Esophagus mucosa (tissue), 1 donor: ENCODE measurements at places on chromosomes 13 and 19. TPM values are rescaled to one million over a fixed set of nuclear protein-coding genes. Genes with fewer than 3 reads are reported as not detected.

DNA sequence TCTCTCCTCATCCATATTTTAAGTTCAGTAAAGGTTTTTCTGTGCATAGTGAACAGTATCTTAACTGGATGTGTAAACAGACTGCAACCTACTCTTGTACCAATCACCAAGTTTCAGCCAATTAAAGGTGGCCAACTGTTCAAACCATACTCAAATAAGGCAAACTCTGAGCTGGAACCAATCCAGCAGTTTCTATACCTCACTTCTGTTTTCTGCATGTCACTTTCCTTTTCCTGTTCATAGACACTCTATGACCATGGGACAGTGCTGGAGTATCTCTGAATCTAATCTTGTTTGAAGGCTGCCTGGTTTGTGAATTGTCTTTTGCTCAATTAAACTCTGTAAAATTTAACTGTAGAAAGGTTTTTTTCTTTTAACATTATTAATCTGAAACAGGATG lies 470.3 kb upstream of the SLITRK6 start:
- no peak for ATAC-seq

DNA sequence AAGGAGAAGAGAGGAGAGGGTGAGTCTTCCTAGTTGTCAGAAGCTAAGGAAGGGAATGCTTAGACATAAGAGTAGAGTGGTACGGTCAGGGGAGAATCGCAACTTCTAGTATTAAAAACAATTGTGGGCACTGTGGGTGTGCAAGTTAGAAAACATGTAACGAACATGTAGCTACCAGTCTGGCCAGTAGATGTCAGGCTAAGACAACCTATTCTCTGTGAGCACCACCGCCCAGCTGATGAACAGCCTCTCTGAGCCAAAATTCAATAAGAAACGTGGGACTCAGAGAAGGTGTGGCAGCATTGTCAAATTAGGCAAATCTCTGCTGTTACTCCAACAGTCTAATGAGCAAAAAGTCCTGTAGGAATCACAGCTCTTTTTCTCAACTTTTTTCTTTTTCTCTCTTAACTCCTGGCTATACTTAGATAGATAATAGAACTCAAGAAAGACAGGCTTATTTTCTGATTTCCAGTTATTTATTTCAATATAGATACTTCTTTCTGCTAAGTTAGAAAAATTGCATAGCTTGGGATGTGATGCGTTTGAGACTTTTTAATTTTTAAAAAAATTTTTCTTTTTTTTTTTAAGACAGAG lies 186.2 kb downstream of the USP12 start:
- peak; percentile 91 for ATAC-seq

GRCh38 chr13:32537580-32538142 lies 934 bp downstream of the N4BP2L2 start:
- no peak for ATAC-seq

- peak; percentile 38 for ATAC-seq
Observed at GRCh38 chr13:84870190-84870589, 929.0 kb downstream of the SLITRK6 start.

DNA sequence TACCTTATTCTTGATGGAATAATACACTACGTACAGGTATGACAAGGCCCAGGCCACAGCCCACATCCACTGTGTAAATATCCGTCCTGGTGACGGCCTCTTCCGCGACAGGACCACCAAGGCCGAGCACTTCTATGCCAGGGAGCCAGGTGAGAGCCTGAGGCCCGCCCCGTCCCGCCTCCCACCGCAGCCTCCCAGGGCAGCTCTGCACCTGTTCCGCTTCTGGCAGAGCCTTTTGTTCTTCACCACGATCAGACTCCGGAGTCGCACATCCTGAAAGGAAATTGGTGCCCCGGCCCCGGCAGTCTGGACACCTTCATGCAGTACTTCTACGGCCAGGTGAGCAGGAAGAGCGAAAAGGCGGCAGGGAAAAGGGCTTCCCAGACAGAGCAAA lies 10.6 kb upstream of the ZNF358 start:
- no peak for ATAC-seq

DNA sequence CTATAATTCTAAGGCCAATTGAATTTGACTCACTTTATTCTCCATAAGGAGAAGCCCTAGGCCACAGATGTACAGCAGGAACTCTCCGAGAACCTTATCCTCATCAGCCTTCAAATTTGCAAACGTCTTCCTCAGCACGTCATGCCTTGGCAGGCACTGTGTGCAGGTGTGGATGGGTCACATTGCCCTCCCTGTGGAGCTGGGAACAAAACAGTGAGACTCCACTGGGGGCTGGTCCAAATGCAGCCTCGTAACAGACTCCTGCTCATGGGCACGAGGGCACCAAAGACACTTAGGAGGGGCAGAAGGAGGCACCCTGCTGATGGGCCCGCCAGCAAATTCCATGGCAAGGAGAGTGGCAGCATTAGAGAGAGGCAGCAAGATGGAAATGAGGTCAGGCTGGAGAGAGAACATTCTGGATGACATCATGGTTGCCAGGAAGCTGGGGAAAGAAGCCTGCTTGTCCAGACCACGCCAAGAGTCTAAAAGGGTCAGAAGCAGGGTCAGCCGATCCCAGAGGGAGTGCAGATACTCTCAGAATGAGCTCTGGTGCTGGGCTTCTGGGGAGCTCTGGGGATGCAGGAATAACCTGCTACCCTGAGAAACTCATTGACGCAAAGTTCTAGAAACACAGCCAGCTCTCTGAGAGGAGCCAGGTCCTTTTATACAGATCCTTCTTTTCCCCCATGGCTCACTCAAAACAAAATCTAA lies 242.2 kb downstream of the B3GLCT start:
- ATAC-seq, result no peak

DNA sequence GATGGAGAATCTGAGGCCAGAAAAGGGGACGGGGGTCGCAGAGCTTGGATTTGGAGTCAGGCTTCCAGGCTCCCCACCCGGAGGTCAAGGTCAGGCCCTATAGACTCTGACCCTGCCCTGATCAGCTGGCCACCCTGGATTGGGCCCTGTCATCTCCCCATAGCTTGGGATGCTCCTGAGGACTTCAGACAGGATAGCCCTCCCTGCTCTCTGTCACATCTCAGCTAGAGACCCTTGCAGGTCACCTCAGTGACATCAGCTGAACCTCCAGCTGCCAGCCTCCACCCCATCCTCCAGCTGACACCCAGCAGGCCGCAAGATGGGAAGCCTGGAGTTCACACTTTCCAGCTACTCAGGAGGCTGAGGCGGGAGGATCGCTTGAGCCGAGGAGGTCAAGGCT lies 2.8 kb upstream of the TPM4 start:
- ATAC-seq, result no peak

GRCh38 chr13:50687545-50687944 lies 155.9 kb downstream of the DLEU7 start:
- no peak for ATAC-seq

The KASH5 gene
- not detected for total RNA-seq

The PCP2 gene
- total RNA-seq, result not detected
